ENCODE measurements at places on chromosomes 12 and 14. TPM values are rescaled to one million over a fixed set of nuclear protein-coding genes. Genes with fewer than 3 reads are reported as not detected.

- no peak for DNase-seq
Observed at GRCh38 chr12:39012870-39013269, 107.5 kb upstream of the CPNE8 start.

GRCh38 chr12:56521209-56521589, 421 bp upstream of the RBMS2 start:
- peak; percentile 77 for DNase-seq

DNA sequence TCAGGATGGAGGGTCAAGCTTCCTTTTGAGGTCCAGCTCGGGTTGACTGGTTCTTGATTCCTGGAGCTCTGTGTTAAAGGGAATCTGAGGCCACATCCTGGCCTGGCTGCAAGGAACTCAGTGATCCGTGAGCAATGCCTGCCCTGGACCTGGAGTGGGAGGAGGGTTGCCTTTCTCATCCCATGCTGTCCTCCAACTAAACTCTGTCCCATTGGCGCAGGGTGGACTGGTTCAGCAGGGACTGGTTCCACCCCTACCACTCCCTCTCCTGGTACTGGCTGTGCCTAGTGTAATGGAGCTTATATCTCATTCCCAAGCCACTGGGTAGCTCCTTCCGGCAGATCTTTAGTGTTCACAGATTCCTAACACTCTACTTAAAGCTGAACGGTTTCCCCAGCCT, 3.9 kb upstream of the CMKLR1 start:
- DNase-seq: no peak

DNA sequence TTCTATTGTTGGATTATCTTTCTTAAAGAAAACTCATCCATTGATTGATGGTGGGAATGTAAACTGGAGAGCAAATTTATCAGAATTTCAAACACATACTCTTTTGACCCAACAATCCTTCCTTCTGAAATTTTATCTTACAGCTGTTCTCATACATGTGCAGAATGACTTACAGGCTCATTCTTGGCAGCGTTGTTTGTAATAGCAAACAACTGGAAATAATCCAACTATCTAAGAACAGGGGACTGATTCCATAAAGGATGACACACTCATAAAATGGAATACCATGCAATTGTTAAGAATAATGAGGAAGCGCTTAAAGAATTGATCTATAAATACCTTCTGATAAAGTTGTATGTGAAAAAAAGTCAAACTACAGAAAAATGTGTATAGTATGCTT, 24.0 kb downstream of the RHOJ start:
- no peak for DNase-seq

The TAS2R46 gene
- 2.5 TPM for total RNA-seq

All from sigmoid colon (tissue), 7 donors.